Fibroblast of mammary gland (primary cell): ENCODE measurements at places on chromosomes 12 and 14.

DNA sequence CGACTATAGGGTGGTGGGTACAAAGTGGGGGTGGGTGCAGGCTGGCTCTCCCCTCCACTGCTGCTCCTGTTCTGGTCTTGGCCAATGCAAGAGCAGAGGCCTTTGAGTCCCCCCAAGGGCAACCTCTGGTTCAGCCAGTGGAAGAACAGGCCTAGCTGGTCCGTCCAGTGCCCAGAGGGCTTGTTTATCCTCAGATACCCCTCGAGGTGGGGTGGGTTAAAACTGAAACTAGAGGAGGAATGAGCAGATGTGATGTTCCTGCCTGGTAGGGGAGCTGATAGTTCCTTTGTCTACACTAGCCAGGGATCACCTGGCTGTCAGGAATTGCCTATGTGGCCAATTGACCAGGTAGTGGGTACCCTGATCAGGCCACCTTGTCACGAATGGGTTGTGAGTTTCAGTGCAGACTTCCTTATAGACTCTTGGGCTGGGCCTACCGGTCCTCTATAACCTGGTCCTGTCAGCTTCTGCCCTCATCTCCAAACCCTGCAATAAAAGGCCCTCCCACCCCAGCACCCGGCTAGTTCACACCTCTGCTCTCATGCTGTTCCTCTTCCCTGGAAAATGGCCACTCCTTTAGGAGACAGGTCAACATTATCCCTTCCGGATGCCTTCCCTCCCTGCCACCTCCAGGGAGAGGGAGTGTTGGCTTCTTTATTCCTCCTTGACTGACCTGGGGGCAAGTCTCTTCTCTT, 10.7 kb upstream of the HSP90AA1 start:
- DNase-seq = no peak

- DNase-seq = no peak
These were observed 75.7 kb downstream of the PITPNM2 start for GRCh38 chr12:123075087-123075645.

DNA sequence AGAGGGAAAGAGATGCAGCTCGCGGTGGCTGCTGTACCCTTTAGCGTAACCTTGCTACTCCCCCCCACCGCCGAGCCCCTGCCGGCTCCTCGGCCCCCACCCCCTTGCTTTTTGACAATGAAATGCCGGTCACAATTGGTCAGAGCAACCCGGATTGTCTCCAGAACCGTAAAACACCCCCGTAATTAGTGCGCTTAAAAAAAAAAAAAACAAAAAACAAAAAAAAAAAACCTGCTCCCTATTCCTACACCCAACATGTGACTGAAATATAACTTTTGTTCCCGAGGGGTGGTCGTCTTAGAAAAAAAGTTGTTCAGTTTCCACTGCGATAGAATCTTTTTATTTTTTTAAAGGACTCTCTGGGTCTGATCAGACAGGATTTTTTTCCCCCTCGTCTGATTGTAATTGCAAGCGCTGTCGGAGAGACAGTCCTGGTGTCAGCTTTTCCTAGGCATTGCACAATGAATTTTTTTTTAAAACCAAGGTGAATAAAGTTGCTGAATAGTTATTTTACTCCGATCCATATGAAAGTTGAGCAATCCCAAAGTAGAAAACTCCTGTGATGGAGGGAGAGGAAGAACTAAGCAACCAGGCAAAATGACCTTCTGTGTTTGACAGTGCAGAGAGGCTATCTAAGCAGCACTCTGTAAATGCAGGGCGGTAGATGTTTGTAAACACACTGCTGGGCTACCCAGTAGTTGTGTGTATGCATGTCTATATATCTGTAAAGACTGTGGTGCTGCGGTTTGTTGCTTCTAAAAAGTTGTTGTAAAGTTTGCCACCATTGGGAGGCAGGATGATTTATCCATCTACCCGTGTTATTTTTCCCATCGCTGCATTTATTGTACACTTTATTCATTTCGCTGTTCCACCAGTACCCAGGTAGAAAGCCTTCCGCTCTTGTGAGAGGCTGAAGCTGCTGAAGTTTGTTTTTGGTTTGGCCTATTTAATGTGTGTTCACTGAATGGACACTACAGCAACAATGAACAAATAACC, 1.1 kb downstream of the ETV6 start:
- DNase-seq = peak; percentile 46

- DNase-seq = no peak
These were observed 75.7 kb downstream of the GTF2A1 start for GRCh38 chr14:81144824-81145603.

GRCh38 chr14:59360923-59361794, 104.0 kb downstream of the GPR135 start:
- peak; percentile 92 for DNase-seq

- DNase-seq = peak; percentile 88
These were observed 231.9 kb downstream of the C12orf75 start for GRCh38 chr12:105562199-105562971.

DNA sequence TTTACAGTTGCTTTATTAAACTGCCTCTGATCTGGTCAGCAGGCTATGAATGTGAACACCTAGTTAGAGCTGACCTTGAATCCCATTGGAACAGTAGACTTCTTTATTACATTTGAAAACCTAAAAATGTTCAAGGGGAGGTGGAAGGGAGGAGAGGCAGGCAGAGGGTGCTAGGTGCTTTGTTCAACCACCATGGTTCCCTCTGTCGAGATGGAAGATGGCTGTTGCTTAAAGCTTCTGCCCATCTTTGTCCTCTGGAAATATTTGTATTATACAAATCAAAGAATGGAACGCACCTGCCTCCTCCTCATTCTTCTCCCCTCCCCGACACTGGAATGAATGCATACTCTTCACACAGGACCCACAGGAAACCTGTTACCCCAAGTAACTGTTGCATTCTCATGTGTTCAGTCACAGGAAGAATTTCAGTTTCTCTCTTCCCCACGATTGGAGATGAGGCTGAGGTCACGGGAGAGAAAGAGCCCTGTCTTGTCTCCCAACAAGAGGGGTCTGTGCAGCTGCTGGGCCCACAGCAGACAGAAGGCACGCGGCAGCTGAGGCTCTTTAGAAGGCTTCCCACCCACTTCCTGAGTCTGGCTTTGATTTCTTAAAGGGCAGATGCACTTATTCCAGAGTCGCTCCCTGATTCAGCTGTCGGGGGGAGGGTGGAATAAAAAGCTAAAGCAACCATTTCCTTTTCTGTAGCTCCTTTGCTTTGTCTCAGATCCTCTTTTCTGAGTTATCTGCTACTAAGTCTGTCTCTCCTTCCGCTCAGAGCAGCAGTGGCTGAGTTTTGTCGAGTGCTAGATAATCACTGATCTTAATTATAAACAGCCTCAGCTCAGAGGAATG, 217.9 kb upstream of the BTG1 start:
- peak; percentile 46 for DNase-seq

DNA sequence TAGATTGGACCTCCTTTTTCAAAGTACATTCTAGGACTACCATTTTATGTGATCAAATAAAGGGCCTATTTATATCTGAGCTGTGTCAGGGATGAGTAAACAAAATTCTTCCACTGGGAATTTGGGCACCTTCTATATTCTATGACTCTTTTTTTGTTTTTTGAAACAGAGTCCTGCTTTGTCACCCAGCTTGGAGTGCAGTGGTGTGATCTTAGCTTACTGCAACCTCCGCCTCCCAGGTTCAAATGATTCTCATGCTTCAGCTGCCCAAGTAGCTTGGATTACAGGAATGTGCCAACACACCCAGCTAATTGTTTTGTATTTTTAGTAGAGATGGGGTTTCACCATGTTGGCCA, 64.8 kb downstream of the DRAM1 start:
- no peak for DNase-seq

GRCh38 chr12:53131844-53132243, 28.6 kb downstream of the SOAT2 start:
- DNase-seq = no peak

- peak; percentile 56 for DNase-seq
These were observed 48.8 kb upstream of the HIF1A start for GRCh38 chr14:61646366-61647116.
